ENCODE measurements at places on chromosomes 11 and 22. TPM values are rescaled to one million over a fixed set of nuclear protein-coding genes. Genes with fewer than 3 reads are reported as not detected.

KCNK4 gene
- not detected for total RNA-seq

APOL5 gene
- not detected for total RNA-seq

LRRN4CL gene
- total RNA-seq, result 0.81 TPM

HBD gene
- not detected for total RNA-seq

BRMS1 gene
- 33.2 TPM for total RNA-seq

OR56A4 gene
- not detected for total RNA-seq

OR10A2 gene
- not detected for total RNA-seq

ACRV1 gene
- not detected for total RNA-seq

KIF18A gene
- total RNA-seq, result 4.1 TPM

- DNase-seq, result no peak
Observed at GRCh38 chr22:20001082-20001638, 15.5 kb downstream of the ARVCF start.

DNA sequence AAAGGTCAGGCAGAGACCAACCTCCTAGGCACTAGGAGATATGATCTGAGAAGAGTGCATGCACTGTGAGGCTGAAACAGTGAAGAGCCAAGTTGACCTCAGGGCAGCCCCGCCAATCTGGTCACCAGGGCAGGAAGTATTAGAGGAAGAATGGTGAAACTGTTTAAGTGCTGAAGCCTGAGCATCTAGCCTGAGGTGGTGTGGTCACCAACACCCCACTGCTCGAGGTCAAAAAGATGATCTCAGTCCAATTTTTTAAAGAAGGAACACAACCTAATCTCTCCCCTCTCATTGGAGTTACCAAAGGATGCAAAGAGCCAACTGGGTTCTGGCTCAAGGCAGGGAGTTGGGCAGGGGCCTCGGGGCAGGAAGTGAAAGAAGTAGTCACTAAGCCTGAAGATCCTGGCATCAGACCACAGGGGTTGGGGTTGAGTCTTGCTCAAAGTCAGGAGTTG is 4.0 kb downstream of the APBB1 start:
- DNase-seq, result no peak

DNA sequence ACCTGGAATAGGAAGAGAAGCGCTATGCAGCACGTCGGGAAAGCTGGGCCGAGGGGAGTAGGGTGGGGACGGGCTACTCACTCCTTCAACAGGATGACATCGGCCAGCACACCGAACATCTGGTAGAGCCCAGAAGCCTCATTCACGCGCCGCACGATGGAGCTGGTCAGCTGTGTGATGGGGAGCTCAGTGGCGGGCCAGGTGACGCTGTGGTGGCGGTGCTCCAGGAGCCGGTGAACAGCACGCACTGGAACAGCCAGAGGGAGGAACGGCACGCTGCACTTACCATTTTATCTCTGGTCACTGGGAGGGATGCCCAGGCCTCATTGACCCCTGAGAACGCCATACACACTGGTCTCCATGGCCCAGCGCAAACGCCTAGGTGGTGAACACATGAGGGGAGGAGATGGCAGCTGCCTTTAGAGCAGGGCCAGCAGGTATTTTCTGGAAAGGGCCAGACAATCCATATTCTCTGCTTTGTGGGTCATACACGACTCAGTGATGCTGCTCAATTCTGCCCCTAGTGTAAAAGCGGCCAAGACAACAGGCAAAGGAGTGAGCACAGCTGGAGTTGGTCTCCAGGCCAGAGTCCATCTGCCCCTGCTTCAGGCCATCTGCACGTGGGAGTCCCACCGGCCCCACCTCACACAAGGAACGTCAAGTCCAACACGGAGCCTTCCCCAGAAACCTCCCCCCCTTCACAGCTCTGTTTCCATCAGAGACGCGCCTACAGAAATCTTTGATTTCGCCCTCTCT is 8.8 kb downstream of the FOXRED2 start:
- no peak for DNase-seq

GRCh38 chr11:126197277-126197939 is 14.0 kb downstream of the RPUSD4 start:
- no peak for DNase-seq

GRCh38 chr22:28989035-28989464 is 72.6 kb downstream of the C22orf31 start:
- DNase-seq, result no peak

GRCh38 chr22:39560127-39560526 is 10.4 kb upstream of the CACNA1I start:
- no peak for DNase-seq

GRCh38 chr11:120940160-120940848 is 83.6 kb upstream of the TBCEL start:
- DNase-seq, result no peak

DNA sequence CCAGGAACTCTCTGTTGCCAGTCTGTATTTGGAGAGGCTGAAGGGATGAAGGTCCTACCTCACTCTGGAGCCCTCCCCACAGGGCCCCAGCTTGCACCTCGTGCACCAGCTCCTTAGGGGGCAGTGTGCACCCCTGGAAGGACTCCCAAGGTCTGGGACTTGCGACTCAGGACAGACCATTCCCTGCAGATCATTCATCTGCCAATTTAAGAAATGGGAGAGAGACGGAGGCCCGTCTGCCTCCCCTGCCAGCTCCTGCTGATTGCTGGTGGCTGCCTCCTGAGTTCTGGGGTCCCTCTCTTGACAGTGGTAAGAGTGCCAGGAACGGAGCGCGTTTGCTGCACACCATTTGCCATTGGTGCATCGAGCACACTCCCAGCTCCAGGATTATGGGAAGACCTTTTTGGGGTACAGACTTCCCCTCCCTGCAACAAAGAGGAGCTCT is 27.4 kb upstream of the MALAT1 start:
- peak; percentile 87 for DNase-seq

- DNase-seq, result no peak
Observed at GRCh38 chr11:12213883-12214282, 103.5 kb downstream of the MICAL2 start.

- no peak for DNase-seq
Observed at GRCh38 chr22:50102946-50103345, 13.1 kb downstream of the MOV10L1 start.

DNA sequence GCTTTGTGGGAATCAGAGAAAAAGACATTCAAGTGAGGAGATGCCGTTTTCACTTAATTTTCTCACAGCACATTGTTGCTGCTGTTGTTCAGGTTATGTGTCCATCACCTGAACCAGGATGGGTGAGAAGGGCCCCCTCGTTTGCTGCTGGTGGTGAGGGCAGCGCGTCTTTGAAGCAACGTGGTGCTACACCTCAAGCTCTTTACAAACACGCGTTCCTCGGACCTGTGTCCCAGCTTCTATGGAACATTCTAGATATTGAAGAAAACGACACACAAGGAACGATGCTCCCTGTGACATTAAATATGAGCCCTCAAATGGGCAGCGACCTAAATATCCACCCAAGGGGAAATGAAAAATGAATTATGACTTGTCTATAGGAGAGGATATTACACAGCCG is 418.6 kb downstream of the MN1 start:
- DNase-seq, result no peak

DNA sequence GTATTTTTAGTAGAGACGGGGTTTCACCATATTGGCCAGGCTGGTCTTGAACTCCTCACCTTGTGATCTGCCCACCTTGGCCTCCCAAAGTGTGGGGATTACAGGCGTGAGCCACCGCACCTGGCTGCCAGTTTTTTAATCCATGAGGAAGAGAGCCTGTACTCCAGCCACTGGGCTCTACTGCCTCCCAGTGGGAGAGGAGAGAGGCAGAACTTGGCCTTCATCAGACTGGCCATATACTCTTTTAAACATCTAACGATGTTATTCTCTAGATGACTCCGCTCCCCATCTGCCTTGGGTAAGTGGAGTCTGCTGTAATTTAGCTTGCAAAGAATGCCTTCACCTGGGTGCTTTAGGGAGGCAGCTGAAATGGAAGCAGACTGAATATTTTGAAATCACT is 34.6 kb downstream of the SLC6A5 start:
- DNase-seq, result no peak

GRCh38 chr11:82995754-82996398 is 75.8 kb downstream of the RAB30 start:
- DNase-seq, result no peak

DNA sequence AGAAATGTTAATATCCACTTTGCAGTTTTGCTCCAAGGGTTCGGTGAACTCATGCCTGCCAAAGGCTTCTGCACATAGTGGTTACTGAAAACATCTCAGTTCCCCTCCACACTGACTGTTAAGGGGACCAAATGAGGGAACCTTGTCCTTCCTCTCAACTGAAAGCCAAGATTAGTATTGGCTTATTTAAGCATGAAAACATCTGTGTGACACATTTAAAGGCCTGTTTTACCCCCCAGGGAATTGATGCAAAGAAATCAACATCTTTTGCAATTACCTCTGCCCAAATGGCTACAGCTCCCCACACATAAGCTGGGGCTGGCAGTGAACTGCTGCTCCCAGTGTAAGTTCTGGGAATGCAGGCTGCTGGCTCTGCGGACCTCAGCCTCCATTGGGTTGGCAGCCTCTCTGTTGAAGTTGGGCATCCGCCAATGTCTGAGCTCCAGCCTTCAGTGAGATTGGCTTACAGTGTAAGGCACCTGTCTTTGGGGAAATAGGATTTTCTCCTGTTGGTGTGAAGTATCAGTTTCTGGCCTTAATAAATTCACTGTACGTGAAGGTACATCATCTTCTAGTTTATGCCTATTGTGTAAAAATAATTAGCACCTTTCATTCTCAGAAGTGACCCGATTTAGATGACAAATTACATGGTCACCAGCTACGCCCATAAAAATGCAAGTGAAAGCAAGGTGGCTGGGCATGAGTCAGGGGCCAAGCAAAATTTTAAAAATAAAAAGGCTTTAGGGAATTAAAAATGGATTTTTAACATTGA is 213.4 kb upstream of the SYN3 start:
- no peak for DNase-seq

DNA sequence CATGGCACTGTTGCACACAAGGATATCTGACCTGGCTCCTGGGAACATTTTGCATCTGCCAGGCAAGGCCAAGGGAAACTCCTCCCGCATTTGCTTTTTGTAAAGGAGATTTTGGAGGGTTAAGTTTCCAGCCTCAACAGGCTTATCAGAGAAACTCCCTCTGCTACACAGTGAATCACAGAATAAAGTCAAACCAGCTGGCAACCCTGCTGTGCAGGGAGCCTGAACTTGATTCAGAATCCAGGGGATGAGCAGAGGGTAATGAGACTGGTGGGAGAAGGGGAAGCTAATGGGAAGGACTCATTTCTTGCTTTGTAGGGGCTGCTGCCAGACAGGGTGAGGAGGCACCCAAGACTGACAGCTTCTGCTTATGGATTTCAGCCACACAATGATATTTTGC is 185.3 kb upstream of the ISX start:
- DNase-seq, result no peak

GRCh38 chr11:6385046-6385777 is 5.1 kb upstream of the SMPD1 start:
- no peak for DNase-seq

GRCh38 chr11:34309965-34310364 is 47.8 kb downstream of the ABTB2 start:
- no peak for DNase-seq

DNA sequence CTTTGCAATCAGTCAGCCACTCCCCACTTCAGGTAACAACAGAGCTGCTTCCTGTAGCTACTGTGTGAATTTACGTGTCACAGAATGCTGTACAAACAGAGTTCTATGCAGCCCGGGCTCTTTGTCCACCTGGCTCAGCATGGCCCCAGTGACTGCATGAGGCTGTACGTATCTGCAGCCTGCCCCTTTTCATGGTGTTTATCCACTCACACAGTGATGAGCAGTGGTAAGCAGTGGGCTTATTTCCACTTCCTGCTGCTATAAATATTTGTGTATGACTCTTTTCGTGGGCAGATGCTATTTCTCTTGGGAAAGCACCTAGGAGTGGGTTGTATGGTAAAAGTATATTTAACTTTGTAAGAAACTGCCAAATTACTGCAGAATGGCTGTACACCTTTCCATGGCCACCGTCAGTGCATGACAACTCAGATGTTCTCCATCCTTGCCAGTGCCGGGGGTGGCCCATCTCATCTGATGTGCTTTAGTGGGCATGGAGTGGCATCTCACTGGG is 43.3 kb downstream of the MYEOV start:
- no peak for DNase-seq

GRCh38 chr11:129729216-129729615 is 86.4 kb upstream of the TMEM45B start:
- DNase-seq, result no peak

DNA sequence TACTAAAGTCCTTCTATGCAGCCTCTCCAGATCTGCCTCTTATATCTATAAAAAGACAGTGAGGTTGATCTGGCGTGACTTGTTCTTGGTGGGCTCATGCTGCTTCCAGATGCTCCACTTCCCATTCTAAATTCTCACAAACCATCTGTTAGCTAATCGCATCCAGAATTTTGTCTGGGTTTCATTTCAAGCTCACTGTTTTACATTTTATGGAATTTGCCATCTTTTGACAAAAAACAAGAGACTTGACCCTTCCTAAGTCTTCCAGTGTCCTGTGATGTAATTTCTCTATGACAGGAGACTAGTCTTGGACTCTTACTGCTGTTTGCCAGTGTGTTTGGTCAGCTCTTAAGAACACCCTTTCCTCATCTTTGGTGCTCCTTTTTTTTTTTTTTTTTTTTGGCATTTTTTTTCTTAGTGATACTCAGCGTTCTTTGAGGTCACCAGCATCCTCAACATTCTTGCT is 23.0 kb downstream of the CRKL start:
- DNase-seq, result no peak
